ENCODE measurements at places on chromosomes 2 and 18.

DNA sequence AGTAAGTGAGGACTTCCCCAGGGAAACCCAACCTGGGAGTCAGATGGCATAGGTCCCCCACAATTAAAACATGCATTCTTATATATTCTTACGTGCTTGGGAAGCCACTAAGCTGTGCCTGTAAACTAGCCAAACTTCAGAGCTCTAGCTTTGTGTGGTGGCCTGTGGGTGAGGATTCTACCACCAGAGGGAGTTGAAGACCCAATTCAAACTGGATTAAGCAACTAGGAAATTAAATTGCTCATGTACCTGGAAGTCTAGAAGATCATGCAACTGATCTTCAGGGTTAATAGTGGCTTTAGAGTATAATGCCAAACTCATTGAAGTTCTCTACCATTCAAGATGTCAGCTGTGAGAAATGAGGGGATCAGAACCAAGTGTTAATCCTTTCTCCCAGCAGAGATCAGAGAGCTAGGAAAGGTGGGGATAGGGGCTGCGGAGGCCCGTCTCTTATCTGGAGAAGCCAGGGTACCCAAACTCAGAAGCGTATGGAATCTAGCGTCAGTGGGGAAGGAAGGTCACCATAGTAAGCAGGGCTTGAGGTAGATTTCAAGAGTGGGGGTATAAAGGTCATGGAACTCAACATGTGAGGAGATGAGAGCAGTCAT lies 53.2 kb upstream of the CCDC85A start:
- no peak for DNase-seq

- DNase-seq = no peak
Measured at GRCh38 chr2:160551259-160551658, 57.7 kb upstream of the RBMS1 start.

DNA sequence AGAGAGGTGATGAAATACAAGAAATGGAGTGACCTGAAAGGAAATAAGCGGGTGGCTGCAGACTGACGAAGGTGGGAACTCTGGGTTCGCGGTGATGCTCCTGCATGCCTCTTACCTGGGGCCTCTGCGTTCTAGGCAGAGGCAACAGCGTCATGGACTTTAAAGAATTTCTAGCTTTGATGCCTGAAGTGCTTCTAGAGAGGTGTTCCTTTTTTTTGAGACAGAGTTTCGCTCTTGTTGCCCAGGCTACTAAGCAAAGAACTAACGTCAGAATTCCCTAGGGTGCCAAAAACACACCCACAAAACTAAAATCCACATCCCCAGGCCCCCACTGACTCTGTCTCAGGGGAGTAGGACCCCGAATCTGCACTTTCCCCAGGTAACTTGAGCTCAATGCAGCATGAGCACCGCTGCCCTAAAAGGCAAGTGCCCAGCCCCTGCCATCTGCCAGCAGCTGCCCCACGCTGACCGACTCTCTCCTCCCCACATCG lies 110.5 kb upstream of the ID2 start:
- DNase-seq = no peak

- no peak for DNase-seq
Measured at GRCh38 chr2:97644023-97644717, 1.7 kb upstream of the COX5B start.

DNA sequence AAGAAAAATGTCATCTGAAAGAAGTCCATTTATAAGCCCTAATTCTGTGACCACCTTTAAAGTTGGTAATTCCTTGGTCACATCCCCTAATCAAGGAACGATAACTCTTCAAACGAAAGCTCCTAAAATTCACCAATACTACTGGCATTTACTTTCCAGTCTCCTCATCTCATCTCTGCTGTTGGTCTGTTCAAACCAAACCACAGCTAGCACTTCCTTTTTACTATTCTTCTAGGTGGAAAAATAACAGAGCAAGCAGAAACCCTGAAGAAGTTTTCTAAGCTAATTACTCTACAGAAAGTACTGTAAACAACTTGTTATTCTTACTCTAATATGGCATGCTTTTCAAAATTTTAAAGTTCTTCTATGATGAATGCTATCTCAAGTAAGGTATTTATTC lies 21.6 kb downstream of the TIA1 start:
- no peak for DNase-seq

GRCh38 chr2:27860111-27860510 lies 30.1 kb downstream of the RBKS start:
- no peak for DNase-seq

DNA sequence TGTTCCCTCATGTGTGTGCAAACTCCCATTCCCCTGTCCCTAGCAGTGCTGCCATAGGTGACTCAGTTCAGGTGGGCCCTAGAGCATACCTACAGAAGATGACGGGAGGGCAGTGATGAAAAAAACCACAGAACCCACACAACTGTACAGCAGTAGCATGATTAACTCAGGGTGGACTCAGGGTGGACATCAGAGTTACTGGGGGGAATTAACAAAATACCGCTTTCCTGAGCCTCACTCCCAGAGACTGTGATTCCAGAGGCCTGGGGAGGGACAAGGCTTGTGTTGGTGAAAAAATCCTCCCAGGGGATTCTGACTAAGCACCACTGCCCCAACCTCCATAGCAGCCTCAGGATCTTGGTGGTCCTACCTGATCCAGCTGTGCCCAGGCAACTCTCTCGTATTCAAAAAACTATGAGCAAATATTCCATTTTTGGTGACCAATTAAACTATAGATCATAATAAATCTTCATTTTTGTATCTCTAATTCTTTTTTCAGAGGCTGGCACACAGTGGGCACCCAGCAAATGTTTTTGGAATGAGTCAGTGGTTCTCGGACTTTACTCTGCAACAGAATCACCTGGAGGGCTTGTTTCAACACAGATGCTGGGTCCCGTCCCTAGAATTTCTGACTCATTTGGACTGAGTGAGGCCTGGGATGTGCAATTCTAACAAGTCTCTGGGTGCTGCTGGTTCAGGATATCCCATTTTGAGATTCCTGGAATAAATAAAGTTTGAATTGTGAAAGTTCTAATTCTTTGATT lies 84.1 kb upstream of the NABP1 start:
- DNase-seq = no peak

DNA sequence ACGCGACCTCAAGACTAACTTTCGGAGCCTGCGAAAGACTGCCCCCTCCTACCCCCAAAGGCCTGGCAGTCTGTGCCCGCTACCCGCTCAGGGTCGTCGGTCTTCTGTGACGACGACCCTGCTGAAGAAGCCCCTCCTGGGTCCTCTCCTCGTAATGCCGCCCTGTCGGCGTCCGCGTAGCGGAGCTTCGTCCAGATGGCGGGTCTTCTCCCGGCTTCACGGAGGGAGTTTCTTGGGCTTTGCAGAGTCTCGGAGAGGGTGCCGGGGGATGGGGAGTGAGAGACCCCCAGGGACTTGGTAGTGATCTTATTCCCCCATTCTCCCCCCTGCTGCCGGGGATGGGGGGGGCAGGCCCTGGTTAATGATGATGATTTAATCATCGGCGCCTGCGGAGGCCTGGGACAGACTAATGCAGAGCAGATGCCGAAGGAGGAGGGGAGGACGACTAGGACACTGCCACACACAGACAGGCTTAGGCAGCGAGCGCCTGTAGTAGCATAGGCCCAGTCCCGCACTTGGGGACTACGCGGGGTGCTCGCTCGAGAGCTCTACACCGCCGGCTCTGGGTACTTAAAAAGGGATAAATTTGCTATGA lies 528 bp upstream of the PCGF1 start:
- no peak for DNase-seq

- DNase-seq = no peak
Measured at GRCh38 chr18:60732143-60732542, 359.6 kb upstream of the MC4R start.

- DNase-seq = no peak
Measured at GRCh38 chr2:233221378-233222063, 30.0 kb upstream of the ATG16L1 start.
